ENCODE measurements at places on chromosomes 1 and 21.

GRCh38 chr1:236979149-236979900, 24.9 kb downstream of the MT1HL1 start:
- no peak for DNase-seq

DNA sequence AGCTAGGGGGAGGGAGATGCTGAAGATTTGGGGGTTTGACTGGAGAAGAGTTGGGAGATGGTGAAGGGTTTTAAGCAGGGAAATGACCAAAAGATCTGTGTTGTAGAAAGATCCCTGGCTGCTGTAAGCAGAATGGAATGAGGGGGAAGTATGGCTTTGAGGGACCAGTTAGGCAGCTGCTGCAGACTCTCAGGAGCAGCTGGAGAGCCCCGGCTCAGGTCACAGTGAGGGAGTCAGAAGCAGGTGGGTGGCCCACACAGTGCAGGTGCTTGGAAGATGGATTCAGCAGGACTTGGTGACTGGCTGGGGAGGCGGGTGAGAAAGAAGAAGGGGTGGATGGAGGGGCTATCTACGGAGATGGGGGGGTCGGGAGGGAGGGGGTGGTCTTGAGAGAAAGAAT, 35.7 kb downstream of the EDN2 start:
- DNase-seq = no peak

- no peak for DNase-seq
Observed at GRCh38 chr21:24123785-24124184, 1483.5 kb downstream of the MRPL39 start.

DNA sequence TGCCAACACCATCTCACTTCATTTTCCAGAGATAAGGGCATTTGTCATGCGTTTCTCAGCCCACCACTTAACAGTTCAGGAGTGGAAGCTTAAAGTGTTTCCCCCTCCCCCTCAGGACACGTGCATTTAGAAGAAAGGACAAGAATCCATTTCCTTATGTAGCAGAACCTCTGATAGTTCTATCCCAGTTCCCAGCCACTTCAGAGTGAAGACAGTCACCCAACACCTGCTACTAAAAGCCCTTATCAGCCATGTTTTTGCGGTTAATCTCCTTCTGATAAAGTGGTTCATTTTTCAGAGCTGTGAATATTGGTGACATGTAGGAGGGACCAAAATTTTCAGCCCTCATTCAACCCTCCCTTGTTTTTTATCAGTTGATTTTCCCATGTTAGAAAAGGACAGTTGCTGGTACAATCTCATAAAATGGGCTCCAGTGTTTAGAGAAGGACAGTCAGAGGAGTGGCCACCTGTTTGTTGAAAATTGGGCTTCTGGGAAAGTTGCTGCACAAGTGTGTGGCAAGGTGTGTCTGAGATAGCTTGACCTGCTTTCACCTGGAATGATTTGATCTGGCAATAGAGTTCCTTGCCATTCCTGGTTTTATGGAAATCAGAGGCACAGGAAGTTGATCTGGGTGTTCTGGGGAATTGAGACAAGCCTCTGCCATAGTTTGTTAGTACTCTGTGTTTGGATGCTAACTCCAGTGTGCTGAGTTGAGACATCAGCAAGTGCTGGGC, 114.0 kb downstream of the PPP1R12B start:
- no peak for DNase-seq

DNA sequence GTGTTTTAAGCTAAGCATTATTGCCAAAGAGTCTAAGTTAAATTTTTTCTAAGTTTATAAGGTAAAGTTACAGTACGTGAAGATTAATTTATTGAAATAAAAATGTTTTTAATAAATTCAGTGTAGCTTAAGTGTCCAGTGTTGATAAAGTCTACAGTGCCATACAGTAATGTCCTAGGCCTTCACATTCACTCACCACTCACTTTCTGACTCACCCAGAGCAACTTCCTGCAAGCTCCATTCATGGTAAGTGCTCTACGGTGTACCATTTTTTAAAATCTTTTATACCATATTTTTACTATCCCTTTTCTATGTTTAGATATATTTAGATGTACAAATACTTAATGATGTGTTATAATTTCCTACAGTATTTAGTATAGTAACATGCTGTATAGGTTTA, 173.2 kb downstream of the CACNA1E start:
- no peak for DNase-seq

- no peak for DNase-seq
Observed at GRCh38 chr1:94679332-94680038, 137.9 kb upstream of the F3 start.

- DNase-seq = no peak
Observed at GRCh38 chr1:171793636-171794035, 12.2 kb downstream of the METTL13 start.

DNA sequence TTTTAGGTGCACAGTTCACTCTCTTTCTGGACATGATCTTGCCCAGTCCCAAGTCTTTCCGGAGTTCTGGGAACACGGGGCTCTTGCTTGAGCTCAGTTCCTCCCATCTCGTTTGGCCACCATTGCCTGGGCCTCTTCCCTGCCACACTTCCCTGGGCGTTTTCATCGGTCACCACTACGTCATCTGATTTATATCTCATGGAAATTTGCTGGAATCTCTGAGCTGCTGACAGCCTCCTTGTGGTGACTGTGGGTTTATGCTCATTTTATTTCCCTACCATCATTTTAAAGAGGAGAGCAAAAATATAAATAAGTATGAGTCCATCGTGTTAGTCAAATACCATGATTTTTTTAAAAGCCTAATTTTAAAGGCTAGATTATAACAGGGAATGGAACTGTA, 449.1 kb upstream of the KAZN start:
- DNase-seq = no peak

GRCh38 chr1:109482791-109483671, 674 bp upstream of the ATXN7L2 start:
- peak; percentile 64 for DNase-seq

GRCh38 chr1:175628548-175629317, 114.7 kb downstream of the TNR start:
- DNase-seq = no peak

DNA sequence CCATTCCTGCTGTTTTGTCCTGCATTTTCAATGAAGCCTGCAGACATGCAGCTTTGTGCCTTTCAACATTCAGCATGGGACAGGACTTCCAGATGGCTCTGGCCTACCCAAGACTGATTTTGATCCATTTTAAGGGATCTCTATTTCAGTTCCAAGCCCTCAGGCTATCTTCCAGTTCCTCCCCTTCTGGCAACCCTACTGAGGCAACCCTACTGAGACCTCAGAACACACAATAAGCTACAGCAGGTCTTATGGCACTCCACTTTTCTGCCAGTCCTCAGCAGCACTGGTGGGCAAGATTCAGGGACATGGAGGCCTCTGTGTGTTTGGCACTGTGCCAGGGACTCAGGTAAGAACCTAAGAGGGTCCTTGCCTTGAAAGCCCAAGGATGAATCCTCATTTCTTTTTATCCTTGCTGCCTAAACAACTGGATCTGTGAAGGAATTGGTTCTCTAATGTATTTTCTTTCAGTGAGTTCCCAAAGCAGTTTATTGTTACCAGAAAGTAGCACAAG, 50.7 kb downstream of the MAB21L3 start:
- peak; percentile 46 for DNase-seq

GRCh38 chr1:86296305-86297205, 99.6 kb downstream of the ODF2L start:
- DNase-seq = no peak

DNA sequence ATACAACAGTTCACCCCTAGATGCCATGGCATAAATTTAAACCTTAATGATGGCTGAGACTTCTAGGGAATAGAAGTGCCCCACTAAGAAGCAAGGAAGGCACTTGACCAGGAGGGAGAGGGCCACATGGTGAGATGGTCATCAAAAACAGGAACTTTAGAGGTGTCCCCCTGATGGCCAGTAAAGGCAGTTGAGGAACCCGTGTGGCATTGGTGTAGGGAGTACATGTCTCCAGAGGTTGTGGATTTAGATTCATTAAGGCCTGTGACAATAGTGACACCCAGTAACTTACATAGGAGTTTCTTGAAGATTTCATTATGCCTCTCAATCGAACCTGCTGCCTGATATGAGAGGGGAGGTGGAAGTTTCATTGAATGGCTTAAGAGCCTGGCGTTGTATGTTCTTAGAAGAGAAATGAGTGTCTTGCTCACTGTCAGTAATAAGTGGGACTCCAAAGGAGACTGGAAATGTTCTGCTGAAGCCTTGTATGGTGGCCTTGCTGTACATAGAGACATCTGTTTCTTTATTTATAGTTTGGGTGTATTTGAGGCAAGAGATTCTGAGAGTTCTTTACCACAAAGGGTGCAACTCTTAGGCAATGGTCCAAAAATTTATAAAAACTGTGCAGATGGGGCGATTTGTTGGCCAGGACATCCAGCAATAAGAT, 27.9 kb downstream of the EDARADD start:
- no peak for DNase-seq

DNA sequence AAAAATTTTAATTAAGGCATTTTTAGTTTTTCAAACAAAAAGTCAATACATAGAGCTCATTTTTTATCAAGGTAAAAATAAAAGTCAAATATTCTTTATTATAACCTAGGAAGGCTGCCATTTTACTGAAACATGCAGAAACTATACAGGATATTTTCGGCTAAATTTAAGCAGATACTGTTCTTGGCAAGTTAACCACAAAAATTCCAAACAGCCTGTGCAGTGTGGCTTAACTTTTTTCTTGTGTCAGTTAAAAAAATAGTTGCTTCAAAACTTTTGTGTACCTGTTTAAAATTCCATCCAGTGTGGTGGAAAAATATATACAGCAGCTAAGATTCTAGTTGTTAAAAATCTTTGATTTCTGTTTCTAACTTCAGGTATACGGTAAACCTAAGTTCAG, 135.0 kb downstream of the ATP5PO start:
- DNase-seq = no peak

DNA sequence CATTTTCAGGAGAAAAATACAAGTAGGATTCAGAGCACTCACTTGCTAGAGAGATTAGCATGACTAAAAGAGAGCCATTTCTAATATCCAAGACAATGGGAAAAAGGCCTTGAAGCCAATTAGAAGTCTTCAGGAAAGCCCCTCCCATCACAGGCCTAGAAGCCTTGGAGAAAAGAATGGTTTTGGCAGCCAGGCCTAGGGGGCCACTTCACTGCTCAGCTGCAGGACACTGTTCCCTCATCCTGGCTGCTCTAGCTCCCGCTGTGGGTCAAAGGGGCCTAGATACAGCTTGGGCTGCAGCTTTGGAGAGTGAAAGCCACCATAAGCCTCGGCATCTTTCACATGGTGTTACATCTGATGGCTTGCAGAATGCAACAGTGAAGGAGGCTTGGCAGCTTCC, 62.8 kb downstream of the RGS4 start:
- DNase-seq = no peak

DNA sequence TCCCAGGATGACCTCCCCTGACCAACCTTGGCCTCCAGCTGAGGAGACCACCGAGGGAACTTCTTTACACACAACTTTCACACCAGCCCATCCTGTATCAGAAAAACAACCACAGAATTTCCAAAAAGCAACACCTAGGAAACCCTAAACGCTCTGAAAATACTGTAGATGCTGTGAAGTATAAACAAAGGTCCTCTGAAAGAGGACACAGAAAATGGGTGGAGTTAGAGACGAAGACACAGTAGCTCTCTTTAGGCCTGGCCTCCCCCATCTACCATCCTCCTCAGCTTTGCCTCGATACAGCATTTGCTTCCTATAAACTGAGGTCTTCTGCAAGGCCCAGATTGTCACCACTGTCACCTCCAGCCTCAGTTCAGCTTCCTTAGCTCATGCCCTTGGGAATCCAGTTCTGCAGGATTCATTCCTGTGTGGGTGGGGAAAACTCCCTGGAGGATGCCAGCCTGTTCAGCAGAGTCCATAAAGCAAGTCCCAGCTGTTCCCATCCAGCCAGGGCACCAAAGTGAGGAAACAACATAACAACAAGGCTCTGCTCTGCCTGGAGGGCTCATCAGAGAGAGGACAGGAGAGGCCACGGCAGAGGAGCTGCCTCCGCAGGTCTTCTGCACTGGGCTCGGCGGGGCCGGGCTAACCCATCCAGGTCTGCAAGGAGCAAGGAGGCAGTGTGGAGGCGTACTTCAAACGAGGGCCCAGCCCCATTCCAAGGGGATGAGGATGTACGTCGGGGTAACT, 15.0 kb downstream of the PIK3C2B start:
- no peak for DNase-seq

DNA sequence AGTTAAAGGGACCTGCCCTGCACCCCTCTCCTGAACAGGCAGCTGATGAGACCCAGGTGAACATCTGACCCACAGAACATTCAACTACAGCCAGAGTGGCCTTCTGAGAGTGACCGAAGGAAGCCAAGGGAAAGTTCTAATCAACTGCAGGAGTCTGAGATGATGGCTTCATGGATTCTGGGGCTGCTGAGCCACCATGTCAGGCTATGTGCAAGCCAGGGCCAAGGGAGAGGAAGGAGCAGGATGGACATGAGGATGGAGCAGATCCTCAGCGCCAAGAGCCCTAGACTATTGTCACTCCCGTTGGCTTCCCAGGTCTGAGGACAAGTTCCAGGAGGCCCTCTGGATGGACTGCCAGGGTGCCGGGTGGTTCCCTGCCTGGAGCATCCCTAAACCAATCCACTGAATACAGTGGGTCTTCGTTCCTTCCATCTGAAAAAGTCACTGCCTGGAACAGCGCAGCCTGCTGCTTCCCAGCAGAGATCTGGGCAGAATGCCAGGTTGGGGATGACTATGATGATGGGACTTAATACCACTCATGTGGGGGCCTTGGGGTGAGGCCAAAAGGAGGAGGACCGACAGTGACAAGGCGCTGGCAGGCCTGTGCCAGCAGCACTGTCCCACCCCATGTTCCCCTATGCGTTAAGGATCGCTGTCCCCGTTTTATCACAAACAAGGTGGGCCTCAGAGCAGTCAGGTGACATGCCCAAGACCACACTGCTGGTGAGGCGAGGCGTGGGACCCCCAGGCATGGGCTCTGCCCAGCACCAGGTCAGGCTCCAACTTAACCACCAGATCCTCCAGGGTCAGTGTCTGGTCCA, 19.8 kb downstream of the SPOCD1 start:
- DNase-seq = no peak

DNA sequence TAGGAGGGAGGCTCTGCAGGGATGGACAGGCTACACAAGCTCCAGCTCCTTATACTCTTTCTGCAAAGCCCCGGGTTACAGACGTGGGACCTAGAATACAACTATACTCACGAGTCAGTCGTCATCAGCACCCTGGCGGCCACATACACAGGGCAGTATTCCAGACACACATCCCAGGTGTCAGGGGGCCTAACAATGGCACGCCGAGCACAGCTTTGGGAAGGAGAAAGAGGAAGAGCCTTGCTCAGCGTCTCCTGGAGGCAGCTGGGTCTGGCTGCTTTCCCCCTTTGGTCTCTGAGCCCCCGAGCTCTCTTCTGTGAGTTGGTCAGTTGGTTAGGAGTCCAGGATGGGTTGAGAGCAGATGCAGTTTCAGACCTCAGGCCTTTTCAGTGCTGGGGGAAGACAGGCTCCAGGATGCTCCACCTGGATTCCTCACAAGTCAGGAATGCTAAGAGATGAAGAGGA, 4.5 kb upstream of the POU3F1 start:
- no peak for DNase-seq

- DNase-seq = peak; percentile 80
Observed at GRCh38 chr21:31098576-31099005, 60.3 kb upstream of the KRTAP19-8 start.

GRCh38 chr1:221230605-221231004, 351.4 kb downstream of the HLX start:
- no peak for DNase-seq

Data from cerebellar cortex (tissue), 1 donor.